ENCODE measurements at places on chromosomes 4 and X. TPM values are rescaled to one million over a fixed set of nuclear protein-coding genes. Genes with fewer than 3 reads are reported as not detected.

- H3K27me3 ChIP-seq, result no peaks in the 10 kb centered on the region
- no peaks in the 10 kb centered on the region for H3K36me3 ChIP-seq
- no peak overlapping the region for H3K27ac ChIP-seq
- no peaks in the 10 kb centered on the region for H3K4me1 ChIP-seq
These were observed 22.4 kb downstream of the RAB40AL start for GRCh38 chrX:102959471-102959870.

Gene CHST7
- total RNA-seq, result 9.0 TPM

- H3K27me3 ChIP-seq, result no peaks in the 10 kb centered on the region
- no peak overlapping the region for H3K27ac ChIP-seq
- H3K4me3 ChIP-seq, result no peak overlapping the region
These were observed 742.2 kb upstream of the ATOH1 start for GRCh38 chr4:93086356-93086755.

- H3K4me3 ChIP-seq, result no peak overlapping the region
- H3K36me3 ChIP-seq, result no peaks in the 10 kb centered on the region
- H3K27me3 ChIP-seq, result no peaks in the 10 kb centered on the region
- H3K27ac ChIP-seq, result no peak overlapping the region
- H3K4me1 ChIP-seq, result no peaks in the 10 kb centered on the region
- no peak for DNase-seq
These were observed 4.6 kb upstream of the GPR34 start for GRCh38 chrX:41684138-41684537.

- no peak for DNase-seq
- peak overlapping the region; percentile 61 for H3K4me3 ChIP-seq
- H3K36me3 ChIP-seq, result no peaks in the 10 kb centered on the region
- peak overlapping the region; percentile 83 for H3K27ac ChIP-seq
- peaks cover 14% of the 10 kb centered on the region for H3K4me1 ChIP-seq
These were observed 568 bp upstream of the CASP6 start for GRCh38 chr4:109703664-109704361.
